Breast epithelium (tissue), 4 donors: ENCODE measurements at places on chromosomes 6 and 20. TPM values are rescaled to one million over a fixed set of nuclear protein-coding genes. Genes with fewer than 3 reads are reported as not detected.

The SLPI gene
- total RNA-seq: 30.6 TPM

The BPIFA1 gene
- total RNA-seq: not detected

The CST2 gene
- not detected for total RNA-seq

The TXLNB gene
- 2.9 TPM for total RNA-seq

The BTN1A1 gene
- not detected for total RNA-seq

The HLA-DQB1 gene
- 5.4 TPM for total RNA-seq

The MYB gene
- 61.9 TPM for total RNA-seq

The PIGU gene
- total RNA-seq: 15.8 TPM

DNA sequence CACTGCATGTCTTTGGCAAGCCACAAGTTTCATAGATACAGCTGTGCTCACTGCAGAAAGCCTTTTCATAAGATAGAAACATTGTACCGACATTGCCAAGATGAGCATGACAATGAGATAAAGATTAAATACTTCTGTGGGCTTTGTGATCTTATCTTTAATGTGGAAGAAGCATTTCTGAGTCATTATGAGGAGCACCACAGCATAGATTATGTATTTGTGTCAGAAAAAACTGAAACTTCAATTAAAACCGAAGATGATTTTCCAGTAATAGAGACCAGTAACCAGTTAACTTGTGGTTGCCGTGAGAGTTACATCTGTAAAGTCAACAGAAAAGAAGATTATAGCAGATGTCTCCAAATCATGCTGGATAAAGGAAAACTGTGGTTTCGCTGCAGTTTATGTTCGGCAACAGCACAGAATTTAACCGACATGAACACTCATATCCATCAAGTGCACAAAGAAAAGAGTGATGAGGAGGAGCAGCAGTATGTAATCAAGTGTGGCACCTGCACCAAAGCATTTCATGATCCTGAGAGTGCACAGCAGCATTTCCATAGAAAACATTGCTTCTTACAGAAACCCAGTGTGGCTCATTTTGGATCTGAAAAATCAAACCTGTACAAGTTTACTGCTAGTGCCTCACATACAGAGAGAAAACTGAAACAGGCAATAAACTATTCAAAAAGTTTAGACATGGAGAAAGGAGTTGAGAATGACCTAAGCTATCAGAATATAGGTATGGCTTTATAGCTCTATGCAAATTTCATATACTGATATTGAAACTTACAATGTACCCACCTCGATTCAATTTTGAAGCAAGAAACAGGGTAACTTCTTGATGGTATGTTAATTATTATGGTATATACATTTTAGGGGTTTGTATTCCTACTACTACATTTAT is 23.9 kb upstream of the BAG2 start:
- DNase-seq: no peak

DNA sequence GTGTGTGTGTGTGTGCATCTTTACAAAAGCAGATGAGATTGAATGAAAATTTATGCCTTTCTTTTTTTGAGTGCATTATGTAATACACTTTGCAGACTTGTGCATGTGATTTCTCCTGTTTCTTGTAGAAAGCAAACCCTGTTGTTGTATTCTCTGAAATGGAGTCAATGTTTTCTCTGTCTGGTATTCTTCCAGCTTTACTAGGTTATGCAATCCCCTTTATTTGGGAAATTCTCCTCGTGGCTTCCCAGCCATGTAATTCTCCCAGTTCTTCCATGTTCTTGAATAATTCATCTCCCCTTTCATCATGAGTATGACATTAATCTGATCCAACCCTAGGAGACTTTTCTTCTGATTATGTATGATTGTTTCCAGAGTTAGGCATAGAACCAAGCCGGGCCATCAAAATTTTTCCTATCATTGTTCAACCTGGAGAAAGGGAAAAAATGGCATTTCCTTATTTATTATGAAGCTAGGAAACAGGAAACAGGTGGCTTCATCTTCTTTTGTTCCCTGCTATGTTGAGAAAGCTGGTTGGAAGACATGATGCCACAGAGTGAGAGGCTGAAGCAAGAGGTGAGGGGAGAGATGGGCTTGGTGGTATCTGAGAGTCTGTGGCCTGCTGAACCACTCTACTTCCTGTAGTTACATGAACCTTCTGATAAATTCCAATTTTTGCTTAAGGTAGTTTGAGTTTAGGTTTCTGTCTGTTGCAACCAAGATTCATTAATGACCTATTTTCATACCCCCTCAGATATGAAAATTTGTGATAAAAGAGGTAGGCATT is 68.8 kb downstream of the PRL start:
- DNase-seq: no peak

DNA sequence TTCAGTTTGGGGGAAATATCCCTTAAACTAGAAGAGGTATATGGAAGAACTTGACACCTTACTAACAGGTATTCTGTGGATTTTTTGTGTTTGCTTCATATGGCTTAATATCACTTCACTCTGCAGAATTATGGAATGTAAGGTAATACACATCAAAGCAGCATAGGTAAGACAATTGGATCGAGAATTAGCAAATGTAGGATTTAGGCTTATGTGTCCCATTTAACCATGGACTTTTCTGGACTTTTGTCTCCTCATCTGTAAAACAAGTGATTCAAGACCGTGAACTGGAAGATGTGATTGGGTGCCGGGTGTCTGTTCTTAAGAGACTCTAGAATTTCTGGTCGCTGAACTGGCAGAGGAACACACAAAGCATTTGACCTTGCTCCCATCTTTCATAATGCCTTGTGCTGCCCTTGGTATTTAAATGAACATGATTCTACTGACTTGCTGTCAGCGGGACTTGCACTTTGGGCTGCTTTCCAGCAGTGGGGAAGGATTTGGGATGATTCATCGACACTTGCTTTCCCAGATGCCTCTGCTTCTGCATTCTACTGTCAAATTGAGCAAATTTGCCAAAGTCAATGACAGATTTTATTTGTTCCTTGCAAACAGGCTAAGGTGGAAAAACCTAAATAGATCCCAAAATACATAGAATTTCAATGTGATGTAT is 199.8 kb downstream of the PLCB1 start:
- no peak for DNase-seq

DNA sequence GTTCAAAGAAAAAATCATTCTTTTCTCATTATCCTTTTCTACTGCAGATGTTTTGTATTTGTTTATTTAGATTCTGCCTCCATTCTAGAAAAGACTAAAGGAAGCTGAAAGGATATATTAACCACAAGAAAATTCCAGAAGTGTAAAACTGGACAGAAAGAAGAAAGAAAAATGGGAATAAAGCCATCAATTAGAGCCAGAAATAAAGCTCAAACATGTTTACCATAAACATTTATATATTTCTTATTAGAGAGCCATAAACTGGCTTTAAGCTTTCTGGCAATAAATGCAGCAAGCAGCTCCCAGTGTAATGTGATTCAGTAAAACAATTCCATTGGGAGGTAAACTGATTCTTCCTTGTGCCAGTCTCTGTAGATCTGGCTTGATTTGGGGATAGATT is 244.1 kb downstream of the PTPRK start:
- DNase-seq: no peak

- DNase-seq: peak; percentile 49
Observed at GRCh38 chr6:3741477-3741871, 10.0 kb downstream of the PXDC1 start.

- DNase-seq: peak; percentile 45
Observed at GRCh38 chr6:140436023-140436811, 1061.8 kb upstream of the CITED2 start.

GRCh38 chr6:99446076-99446475 is 21.0 kb upstream of the PNISR start:
- no peak for DNase-seq

GRCh38 chr6:123064038-123064437 is 68.0 kb downstream of the CLVS2 start:
- no peak for DNase-seq

DNA sequence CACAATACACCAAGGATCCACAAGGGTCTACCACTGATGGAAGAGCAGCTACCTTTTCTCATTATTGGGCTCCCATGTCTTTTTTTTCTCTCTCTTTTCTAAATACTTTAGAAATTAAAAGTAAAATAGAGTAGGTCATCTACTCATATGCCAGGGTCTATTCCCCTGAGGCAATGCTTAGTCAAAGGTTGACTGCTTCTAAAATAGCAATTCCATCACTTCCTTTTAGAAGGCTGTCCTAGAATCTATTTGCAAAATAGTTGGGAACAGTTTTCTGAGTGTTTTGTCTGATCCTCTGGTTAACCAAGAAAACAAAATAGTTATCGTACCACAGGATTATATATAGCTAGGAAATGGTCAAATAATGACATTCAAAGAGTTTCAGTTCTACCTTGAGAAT is 174.1 kb downstream of the COL21A1 start:
- DNase-seq: no peak

- no peak for DNase-seq
Observed at GRCh38 chr6:20688710-20689500, 154.6 kb downstream of the CDKAL1 start.

GRCh38 chr6:12280458-12280857 is 9.7 kb upstream of the EDN1 start:
- no peak for DNase-seq

GRCh38 chr20:47792021-47792618 is 6.8 kb upstream of the SULF2 start:
- peak; percentile 83 for DNase-seq

DNA sequence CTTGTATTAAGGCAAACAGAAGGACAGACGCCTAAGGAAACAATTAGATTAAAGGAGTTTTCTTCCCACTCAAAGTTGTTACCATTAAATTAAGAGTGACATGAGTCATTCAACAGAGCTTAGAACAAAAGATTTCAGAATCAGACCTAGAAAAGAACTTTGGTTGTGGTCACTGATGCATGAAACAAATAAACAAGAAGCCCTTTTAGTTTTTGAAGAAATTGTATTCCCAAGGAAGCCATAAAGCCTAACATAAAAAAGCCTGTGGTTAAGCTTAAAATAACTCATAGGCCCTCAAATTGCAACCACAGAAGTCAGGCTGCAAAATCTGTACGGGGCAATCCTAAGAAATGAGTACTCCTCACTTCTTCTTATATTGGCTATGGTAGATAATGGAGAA is 17.9 kb upstream of the TRIM26 start:
- DNase-seq: no peak

DNA sequence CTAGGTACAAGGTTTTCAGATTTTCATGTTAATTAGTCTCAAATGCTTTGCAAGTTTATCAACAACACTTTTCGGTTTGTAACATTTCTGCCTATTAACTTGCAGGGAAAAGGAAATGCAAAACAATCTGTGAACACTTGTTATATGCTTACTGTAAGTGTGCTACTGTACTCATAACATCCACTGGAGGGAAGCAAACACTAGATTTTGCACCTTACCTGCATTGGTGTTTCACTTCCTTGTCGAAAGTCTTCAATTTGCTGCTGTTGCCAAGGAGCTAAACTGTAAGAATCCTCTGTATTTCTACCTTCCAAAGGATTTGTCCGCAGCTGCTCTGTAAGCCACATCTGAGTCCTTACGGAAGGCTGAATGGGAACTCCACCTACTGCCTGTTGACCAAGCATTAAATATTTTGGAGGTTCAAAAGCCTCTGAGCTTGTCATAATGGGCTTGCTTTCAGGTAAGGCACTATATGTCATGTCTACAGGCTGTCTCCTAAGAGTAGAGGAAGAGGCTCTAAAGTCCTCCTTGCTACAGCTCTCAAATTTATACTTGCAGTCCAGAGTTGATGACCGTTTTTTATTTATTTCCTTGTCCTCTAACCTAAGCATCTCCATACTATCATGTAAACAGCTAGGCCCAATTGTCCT is 17.3 kb downstream of the PLN start:
- DNase-seq: no peak

GRCh38 chr20:63472862-63473390 is 471 bp upstream of the KCNQ2 start:
- DNase-seq: no peak

DNA sequence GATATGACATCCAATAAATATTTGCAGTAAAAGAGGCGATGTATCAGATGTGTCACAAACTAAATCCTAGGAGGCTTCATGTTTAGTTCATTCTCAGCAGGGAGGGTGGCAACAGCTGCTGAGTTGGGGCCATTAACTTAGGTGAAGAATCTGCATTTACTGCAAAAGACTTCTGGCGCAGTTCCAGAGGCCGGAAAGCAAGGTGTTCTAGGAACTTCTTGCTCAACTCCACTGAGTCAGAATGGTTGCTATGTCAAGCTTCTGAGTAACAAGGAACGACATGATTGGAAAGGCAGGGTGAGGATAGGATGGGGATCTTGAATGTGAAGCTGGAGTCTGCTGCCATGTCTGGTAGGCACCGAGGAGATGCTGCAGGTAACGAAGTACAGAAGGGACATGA is 11.7 kb downstream of the ADNP start:
- no peak for DNase-seq

DNA sequence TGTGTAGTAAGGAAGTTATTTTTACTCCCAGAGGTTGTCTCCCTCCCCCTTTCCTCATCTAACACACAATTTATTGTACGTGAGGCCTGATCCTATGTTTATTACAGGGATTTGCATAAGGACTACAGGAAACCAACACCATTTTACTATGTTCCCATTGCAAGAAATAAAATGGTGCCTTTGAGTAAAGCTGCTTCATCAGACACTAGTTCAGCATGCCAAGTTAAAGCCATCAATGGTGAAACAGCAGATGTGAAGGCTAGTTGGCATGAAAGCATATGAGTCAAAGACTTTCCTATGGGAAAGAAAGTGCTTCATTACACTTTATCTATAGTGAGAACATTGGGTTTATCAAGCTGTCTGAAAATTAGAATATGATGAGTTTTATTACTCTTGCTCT is 543.0 kb downstream of the GRIK2 start:
- DNase-seq: no peak

DNA sequence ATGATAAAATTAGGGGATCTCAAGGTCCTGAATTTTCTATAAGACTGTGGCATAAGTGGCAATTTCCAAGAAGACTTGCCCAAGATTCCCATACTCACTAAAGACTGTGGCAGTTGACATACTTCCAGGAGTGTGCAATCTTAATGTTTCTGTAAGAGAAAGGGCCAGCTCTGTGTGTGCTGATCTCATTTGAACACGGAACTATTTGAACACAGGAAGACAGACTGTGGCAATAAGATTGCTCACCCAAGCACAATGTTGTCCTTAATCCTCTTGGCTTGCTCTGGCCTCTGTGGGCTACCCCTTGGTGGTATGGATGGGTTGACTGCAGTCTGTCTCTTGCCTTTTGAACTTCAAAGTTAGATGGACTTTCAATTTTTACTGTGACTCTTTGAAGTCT is 151.4 kb downstream of the PHF3 start:
- no peak for DNase-seq

GRCh38 chr6:150906641-150907326 is 41.3 kb downstream of the MTHFD1L start:
- DNase-seq: no peak

- DNase-seq: no peak
Observed at GRCh38 chr20:5835871-5836270, 85.7 kb downstream of the SHLD1 start.
